ENCODE measurements at places on chromosomes 4 and X. TPM values are rescaled to one million over a fixed set of nuclear protein-coding genes. Genes with fewer than 3 reads are reported as not detected.

DNA sequence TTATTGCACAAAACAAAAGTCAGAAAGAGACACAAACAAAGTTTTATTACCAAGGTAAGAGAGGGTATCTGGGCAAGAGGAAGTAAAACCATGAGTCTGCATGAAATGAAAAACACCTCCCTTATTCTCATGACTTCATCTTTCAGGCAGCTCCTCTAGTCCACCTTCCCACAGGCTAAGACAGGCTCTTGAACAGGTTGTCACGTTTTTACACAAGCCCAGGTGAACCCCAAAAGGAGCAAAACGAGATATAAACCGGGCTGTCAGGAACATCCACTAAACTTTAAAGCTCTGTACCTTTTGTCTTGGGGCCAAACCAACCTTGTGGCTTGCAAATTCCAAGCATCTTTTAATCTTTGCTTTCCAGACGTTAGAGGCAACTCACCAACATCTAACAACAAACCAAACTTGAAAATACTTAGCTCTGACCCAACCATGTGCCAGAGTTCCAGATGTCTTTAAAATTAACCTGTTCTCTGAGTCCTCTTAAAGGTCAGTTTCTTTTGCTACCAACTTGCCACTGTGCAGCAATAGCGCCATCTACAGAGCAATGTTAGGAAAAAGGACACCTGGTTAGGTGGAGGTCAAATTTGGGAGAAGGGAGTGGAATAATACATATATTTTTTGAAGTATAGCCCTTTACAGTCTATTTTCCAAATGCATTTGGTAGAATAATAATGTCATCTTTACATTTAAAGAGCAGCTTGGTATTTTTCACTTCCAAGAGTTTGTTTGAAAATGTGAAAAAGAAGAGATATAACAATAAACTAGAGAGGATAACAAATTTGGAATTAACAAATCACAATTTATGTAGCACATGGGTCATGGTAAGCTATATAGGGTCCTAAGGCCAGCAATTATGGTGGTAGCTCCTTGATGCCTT, 73.1 kb downstream of the QRFPR start:
- DNase-seq: no peak

DNA sequence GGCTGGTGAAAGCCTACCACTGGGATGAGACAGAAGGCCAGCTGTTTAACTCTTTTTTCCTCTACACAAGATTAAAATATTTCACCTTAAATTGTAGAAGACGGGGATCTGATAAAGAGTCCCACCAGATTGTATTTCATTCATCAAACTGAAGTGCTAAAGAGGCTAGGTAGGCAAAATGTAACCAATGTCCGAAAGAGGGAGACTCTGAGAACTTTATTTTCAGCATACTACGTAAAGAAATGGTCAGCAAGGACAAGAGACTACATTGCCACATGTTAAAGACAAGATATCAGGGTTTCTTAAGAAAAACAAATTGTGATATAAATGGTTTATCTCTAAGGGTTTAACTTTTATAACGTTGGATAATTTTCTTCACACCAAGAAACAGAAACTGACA, 71.6 kb upstream of the INPP4B start:
- no peak for DNase-seq

GRCh38 chr4:168924667-168925066, 85.4 kb downstream of the CBR4 start:
- no peak for DNase-seq

SLC6A14 gene
- total RNA-seq: not detected

ALAS2 gene
- not detected for total RNA-seq

Data from CD4-positive, alpha-beta T cell (primary cell).